ENCODE measurements at places on chromosomes 16 and 17. TPM values are rescaled to one million over a fixed set of nuclear protein-coding genes. Genes with fewer than 3 reads are reported as not detected.

Gene INCA1
- 4.0 TPM for total RNA-seq

Gene CDH1
- not detected for total RNA-seq

Gene BCL7C
- 35.5 TPM for total RNA-seq

Gene EPOP
- 1.6 TPM for total RNA-seq

Gene CSH2
- not detected for total RNA-seq

Gene ERN2
- not detected for total RNA-seq

Gene EME1
- not detected for total RNA-seq

Gene KRTAP9-4
- total RNA-seq = not detected

Gene ZSCAN10
- not detected for total RNA-seq

Gene DDX19B
- total RNA-seq = 16.9 TPM

Gene TNP2
- total RNA-seq = not detected

Gene OR3A2
- total RNA-seq = not detected

Gene GAST
- not detected for total RNA-seq

Gene ASGR1
- not detected for total RNA-seq

Gene NUPR1
- 26.2 TPM for total RNA-seq

Gene PRAC1
- total RNA-seq = not detected

Gene SLFN14
- total RNA-seq = 0.31 TPM

Gene ARSG
- 4.3 TPM for total RNA-seq

Gene CWC25
- total RNA-seq = 11.1 TPM
